ENCODE measurements at places on chromosomes 3 and 15.

DNA sequence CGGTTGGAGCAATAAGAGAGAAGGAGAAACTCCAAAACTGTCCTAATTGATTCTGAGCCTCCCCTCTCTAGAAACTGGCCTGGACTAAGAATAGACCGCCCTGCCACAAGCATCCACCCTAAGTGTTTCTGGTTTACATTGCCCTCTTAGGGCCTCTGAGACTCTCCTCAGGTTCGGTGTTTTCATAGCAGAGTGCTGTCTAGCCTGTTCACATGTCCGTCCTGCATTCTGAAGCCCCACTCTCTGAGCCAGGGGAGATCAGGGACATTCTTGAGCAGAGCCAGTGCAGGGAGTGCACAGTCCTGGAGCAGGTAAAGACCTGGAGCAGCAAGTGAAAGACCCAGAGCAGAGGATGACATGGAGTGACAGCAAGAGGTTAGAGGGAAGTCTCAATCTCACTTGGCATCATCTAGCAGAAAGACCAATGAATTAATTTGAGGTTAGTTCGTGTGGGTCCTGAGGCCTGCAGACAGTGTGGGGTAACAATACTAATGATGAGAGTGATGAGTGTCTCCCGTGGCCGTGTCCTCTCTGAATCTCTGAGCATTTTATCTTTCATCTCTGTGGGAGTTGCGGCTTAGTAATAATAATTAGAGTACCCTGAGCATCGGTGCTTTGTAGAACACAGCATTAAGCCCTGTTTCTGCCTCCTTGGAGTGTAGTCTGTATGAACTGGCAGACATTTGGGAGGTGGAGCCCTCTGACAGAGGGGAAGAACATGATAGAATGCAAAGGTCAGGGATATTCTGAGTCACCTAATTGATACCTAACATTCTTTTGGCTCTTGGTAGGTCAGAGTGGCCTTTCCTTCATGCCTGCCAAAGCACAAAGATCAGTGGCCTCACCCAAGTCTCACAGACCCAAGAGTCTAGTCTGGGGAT, 24.6 kb downstream of the MAPKBP1 start:
- H3K36me3 ChIP-seq, result peaks cover 5% of the 10 kb centered on the region
- no peak overlapping the region for H3K4me3 ChIP-seq
- H3K4me1 ChIP-seq, result no peaks in the 10 kb centered on the region
- no peak overlapping the region for H3K27ac ChIP-seq
- DNase-seq, result no peak

DNA sequence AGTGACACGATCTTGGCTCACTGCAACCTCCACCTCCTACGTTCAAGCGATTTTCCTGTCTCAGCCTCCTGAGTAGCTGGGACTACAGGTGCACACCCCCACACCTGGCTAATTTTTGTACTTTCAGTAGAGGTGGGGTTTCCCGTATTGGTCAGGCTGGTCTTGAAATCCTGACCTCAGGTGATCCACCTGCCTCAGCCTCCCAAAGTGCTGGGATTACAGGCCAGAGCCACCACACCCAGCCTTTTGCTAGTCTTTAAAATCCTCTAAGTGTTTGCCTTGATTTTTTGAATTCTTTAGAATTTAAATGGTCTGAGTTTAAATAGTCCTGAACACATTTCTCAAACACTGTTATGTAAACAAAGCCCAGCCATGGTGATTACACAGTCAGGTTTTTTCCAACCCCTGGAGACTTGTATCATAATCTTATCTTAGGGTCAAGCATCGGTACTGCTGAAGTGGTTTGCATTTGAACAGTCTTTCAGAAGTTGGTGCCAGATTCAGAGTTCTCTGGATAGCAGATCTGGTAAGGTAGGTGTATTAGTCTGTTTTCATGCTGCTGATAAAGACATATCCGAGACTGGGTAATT, 28.2 kb upstream of the PIAS1 start:
- H3K4me3 ChIP-seq, result no peak overlapping the region
- H3K27me3 ChIP-seq, result no peaks in the 10 kb centered on the region

GRCh38 chr15:83695901-83696425, 42.0 kb downstream of the ADAMTSL3 start:
- H3K4me3 ChIP-seq, result no peak overlapping the region
- H3K4me1 ChIP-seq, result peaks cover 5% of the 10 kb centered on the region
- no peaks in the 10 kb centered on the region for H3K27me3 ChIP-seq
- no peaks in the 10 kb centered on the region for H3K36me3 ChIP-seq
- no peak overlapping the region for H3K27ac ChIP-seq

DNA sequence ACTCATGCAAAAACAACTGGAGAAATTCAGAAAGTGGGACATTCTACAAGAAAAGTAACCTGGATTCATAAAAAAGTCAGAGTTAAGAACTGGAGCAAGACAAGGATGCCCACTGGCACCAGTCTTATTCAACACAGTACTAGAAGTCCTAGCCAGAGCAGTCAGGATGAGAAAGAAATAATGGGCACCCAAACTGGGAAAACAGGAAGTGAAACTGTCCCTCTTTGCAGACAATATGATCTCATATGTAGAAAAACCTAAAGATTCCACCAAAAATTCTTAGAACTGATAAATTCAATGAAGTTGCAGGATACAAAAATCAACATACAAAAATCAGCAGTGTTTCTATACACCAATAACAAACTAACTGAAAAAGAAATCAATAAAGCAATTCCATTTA, 37.4 kb downstream of the TXNRD3 start:
- no peaks in the 10 kb centered on the region for H3K36me3 ChIP-seq
- DNase-seq, result no peak
- no peaks in the 10 kb centered on the region for H3K4me1 ChIP-seq
- no peak overlapping the region for H3K27ac ChIP-seq
- H3K27me3 ChIP-seq, result no peaks in the 10 kb centered on the region
- no peak overlapping the region for H3K4me3 ChIP-seq

Data from H9 (cell line).